ENCODE measurements at places on chromosomes 5 and 9.

DNA sequence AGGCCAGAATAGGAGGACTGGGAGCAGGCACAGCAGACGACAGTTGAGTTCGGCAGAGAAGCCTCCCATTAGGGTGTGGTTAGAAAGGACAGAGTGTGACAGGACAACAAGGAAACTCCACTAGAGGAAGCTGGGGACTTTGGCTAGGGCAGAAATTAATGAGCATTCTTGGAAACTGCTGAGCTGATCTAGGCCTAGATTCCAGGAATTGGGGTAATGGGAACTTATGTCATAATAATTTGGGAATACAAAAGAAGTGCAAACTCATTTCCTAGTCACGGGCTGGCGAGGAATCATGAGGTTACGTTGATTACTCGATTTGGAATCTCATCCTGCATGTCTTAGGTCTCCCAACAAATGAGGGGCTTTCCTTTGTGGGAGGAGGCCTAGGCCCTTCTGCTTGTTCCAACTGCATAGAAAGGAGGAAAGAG is 144.6 kb upstream of the RPS23 start:
- DNase-seq, result no peak

DNA sequence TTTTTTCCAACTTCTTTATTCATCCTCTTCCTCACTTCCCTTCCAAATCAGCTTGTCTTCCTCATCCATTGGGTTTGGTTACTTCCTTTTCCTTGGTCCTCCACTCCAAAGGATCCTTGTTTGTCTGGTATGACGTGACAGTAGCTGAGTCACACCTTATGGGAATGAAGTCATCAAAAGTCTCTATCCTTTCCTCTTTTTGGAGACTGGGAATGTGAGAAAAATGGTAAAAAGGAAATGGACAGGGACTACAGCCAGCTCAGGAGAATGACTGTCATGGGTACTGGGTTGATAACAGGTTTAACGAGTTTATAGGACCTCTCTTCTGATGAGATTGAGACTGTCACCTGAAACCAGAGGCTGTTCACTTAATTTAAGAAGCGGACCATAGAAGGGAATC is 76.2 kb upstream of the MYO10 start:
- DNase-seq, result peak; percentile 65

DNA sequence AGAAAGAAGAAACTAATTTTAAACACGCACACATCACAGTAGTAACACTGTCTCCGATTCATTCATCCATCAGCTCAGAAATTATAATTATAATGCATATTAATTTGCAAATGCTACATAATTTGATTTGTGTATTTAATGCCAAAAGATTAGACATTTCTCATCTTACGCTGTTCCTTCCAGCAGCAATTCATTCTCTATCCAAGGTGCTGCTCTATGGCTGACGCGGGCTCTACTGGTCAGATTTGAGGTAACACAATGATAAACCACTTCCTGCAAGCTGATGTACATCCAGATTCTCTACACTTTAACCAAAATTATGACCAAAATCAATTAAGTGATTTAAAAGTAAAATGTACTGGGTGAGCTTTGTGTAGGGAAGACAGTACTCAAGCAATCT is 77.9 kb upstream of the ICE1 start:
- no peak for DNase-seq

- DNase-seq, result no peak
Measured at GRCh38 chr5:140497897-140498296, 49.6 kb upstream of the EIF4EBP3 start.

DNA sequence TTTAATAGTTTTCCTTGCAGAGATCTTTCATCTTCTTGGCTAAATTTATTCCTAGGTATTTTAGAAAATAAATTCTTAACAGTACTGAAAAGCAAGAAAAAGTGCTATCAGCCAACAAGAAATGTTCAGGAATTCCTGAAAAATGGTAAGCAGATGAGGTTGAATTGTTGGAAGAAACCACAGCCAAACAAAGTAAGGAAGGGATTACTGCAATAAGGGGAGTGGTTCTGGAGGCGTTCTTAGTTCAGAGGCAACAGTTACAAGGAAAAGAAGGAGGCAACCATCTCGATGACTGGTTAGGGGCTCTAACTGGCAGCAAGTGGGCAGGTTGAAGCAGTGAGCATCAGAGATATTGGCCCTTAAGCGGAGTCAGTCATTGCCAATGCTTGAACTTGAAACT is 12.8 kb upstream of the OR13J1 start:
- no peak for DNase-seq

DNA sequence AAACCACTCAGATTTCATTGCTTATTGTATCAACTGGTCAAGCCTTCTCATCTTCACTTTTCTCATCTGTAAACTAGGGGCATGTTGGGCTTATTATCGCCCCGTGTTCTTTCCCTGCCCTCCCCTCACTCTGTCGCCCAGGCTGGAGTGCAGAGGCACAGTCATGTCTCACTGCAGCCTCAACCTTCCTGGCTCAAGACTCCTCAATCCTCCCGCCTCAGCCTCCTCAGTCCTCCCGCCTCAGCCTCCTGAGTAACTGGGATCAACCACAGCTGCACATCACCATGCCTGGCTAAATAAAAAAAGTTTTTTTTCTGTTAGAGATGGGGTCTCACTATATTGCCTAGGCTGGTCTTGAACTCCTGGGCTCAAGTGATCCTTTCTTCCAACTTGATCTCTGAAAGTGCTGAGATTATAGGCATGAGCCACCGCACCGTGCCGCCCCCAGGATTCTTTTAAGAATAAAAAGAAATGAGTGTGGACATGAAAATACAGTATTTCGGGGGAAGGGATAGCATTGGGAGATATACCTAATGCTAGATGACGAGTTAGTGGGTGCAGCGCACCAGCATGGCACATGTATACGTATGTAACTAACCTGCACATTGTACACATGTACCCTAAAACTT is 2.0 kb downstream of the MAML1 start:
- no peak for DNase-seq

DNA sequence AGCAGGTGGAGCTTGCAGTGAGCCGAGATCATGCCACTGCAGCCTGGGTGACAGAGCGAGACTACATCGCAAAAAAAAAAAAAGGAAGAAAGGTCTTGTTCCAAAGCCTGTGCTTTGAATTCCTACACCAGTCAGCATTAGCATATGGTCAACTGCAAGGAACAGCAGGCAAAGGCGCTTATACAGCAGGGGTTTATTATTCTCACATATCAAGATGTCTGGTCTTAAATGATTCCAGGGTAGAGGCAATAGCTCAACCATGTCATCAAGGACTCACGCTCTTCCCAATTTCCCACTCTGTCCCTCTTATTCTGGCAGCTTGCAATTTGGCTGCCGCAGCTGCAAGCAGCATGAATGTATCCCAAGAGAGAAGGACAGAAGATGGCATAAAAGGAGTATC is 28.6 kb upstream of the HRH2 start:
- DNase-seq, result no peak

- DNase-seq, result no peak
Measured at GRCh38 chr9:130583271-130583670, 3.9 kb downstream of the FUBP3 start.

DNA sequence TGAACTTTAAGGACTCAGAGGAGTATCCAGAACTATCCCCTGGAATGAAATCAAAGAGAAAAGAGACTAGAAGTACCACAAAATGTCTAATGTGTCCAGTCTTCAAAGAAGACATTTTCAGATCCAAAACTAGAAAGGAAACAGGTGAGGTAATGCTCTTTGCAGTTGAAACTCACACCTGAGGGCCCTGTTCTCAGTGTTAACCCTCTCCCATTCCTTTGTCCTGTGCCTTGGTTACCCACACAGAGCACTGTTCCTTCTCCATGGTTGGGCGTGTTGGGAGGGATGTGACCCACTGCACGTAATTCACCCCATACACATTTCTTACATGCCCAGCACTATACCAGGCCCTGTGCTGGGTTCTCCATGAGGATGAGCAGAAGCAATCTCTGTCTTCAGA is 21.3 kb downstream of the MSANTD3 start:
- no peak for DNase-seq

DNA sequence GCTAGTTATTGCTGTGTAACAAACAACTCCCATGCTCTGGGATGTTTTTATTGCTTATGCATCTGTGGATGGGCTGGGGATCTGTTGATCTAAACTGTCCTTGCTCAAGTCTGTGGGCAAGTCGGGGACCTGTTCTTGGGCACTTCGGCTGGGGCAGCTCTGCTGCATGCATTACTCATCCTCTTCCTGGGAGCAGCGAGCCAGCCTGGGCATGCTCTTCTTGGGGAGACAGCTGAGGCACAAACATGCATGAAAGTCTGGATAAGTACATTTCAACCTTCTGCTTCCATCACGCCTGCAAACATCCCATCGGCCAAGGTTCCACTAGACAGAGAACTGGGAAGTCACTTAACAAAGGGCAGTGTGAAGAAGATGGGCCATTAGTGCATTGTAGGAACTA is 66.3 kb downstream of the ANKRD33B start:
- DNase-seq, result no peak

DNA sequence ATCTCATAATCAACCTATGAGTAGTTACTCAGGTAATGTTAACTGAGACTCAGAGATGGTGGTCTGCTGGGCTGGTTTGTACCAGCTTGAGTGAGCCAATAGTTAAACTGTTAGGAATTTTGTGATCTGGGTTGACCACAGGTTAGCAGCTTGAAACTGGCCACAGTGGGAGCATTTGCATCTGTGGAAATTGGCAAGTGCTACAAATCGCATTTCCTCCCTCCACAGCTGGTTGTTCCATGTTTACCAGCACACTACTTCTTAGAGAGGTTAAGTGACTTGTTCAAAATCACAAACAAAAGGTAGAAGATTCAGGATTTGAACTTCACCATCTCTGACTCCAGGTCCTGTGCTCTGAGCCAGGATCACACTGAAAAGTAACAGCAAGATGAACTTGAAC is 446.9 kb upstream of the CLINT1 start:
- no peak for DNase-seq

- DNase-seq, result no peak
Measured at GRCh38 chr5:18202164-18202563, 567.9 kb downstream of the TAF11L14 start.

DNA sequence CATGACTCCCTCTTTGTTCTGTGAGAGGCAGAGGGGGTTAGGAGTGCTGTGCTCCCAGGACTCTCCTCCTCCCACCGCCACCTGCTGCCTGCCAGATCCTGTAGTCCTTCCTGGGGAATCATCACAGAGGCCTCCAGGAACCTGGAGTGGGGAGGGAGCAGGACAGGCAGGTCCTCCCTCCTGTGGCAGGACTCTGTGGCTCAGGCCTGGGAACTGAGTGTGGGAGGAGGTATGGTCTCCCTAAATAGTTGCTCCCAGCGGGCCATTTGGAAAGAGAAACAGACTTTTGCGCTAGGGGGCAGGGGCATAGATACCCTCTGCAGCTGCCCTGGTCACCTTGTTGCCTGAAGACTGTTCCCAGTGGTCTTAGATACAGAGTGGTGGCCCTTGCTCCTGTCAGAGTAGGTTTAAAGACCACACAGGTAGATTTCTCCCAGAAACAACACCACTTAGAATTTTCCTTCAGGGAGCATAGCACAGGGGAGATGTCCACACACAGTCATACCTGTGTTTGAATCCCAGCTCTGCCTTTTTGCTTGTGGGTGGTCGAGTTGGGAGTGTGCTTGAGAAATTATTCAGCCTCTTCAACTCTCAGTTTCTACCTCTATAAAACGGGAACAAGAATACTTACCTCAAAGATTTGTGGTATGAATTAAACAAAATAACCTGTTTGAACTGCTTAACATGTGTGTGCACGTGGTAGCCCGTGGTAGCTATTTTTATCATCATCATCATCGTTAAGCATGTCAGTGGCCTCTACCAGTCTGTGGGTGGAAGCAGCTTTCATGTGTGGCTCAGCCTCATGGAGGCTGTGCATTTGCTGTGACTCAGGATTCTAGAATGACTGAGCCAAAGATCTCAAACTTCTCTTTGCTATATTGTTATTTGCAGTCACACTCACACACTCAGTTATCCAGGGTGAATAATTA is 55.8 kb downstream of the SLC22A5 start:
- peak; percentile 85 for DNase-seq

- DNase-seq, result no peak
Measured at GRCh38 chr5:56622141-56622540, 193.2 kb upstream of the MAP3K1 start.

DNA sequence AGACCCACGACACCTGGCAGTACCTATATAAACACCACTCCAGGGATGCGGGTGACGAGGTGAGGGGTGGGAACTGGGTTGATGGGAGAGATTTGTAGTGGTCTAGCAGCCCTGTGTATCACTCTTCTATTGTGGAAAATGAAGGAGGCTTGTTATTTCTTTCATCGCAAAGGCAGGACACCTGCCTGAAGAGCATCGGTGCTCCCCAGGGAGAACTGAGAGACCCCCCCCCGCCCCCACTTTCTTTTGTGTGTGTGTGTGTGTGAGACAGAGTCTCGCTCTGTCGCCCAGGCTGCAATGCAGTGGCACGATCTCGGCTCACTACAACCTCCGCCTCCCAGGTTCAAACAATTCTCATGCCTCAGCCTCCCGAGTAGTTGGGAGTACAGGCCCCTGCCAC is 8.3 kb upstream of the WDR5 start:
- DNase-seq, result no peak

GRCh38 chr9:117488659-117489058 is 73.8 kb upstream of the ASTN2 start:
- no peak for DNase-seq

DNA sequence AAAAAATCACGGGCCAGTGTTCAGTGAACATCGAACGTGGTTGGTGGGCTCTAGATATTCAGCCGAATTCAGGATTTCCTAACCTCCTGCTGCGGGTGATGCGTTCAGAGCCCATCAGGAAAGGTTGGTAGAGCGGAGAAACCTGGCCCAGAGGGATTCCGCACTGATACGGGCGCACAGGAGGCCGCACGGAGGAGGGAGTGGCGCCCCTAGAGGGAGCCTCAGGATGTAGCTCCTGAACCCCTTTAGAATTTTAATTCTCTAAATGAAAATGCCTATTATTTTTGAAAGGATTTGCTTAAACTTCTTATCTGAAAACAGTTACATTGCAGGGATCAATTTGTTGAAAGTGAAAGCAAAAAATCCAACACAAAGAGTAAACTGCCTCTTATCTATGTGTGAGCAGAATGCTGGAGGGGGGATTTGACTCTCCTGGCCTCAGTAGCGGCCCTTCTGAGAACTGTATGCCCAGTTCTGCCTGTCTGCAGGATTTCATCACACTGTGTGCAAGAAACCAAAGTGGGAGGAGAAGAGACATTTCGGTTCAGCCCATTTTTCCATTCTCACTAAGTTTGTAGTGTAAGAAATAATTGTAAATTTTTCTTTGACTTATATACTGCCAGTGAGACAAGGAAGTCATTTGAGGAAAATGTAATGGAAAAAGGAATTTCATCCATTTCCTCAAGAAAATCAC is 75.9 kb downstream of the TENT4A start:
- DNase-seq, result no peak

DNA sequence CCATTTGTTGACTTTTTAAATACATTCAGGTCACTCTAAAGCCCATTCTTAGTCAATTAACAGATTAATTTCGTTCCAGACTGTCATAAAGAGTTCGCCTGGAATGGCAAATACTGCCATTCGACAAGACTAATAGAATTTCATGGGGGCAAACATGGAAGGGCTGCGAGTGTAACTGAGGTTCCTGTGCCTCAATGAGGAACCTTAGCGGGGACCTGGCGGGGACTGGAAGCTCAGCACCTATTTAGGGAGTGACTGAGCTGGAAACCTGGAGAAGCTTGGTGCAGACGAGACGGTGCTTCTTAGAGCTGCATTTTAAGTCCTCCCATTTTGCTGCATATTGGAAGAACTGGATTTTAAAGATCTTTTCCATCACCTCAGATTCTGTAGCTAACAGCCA is 3.4 kb downstream of the VCAN start:
- DNase-seq, result peak; percentile 43

GRCh38 chr9:14307989-14308852 is 5.7 kb downstream of the NFIB start:
- DNase-seq, result no peak

GRCh38 chr5:27103486-27103885 is 65.1 kb upstream of the CDH9 start:
- DNase-seq, result no peak
